ENCODE measurements at places on chromosomes 7 and 10.

DNA sequence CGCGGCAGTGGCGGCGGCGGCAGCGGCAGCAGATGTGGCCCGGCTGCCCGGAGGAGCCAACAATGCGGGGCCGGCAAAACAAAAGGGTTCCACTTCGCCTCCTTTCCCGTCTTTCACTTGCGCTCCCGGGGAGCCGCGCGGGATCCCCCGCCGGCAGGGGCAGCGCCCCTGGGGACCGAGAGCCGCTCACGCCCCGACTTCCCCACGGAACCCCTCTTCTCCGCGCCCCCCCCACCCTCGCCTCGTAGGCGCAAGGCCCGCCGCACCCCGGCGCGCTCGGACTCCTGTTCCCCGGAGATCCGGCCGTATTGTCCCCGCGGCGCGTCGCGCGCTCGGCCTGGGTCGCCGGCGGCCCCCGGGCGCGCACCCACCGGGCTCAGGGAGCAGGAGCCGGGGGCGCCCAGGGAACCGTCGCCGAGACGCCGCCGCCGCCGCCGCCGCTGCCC, 854 bp downstream of the CTBP2 start:
- peak; percentile 27 for DNase-seq

GRCh38 chr7:51455086-51455485, 138.5 kb upstream of the COBL start:
- no peak for DNase-seq

- no peak for DNase-seq
Measured at GRCh38 chr7:78787854-78788253, 665.6 kb downstream of the MAGI2 start.

- DNase-seq: peak; percentile 85
Measured at GRCh38 chr7:6443372-6443941, 4.3 kb downstream of the DAGLB start.

DNA sequence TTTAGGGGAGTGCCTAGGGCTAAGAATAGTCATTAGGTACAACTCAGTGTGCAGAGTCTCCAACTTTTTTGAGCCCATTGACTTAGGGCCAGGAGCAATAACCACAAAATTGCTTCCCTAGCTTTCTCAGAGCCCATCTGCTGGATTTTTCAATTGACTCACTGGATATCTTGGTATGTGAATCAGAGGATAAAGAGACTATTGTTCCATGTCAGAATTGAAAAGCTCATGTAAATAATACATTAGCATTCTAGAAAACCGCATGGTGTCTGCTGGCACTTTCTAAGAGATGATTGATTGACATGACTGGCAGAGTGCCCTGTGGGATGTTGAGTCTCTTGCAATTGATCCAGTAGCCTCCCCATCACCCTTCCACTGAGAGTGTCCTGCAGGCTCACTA, 246.2 kb downstream of the CCDC7 start:
- DNase-seq: peak; percentile 87

- no peak for DNase-seq
Measured at GRCh38 chr7:70554646-70555045, 577.3 kb upstream of the GALNT17 start.

DNA sequence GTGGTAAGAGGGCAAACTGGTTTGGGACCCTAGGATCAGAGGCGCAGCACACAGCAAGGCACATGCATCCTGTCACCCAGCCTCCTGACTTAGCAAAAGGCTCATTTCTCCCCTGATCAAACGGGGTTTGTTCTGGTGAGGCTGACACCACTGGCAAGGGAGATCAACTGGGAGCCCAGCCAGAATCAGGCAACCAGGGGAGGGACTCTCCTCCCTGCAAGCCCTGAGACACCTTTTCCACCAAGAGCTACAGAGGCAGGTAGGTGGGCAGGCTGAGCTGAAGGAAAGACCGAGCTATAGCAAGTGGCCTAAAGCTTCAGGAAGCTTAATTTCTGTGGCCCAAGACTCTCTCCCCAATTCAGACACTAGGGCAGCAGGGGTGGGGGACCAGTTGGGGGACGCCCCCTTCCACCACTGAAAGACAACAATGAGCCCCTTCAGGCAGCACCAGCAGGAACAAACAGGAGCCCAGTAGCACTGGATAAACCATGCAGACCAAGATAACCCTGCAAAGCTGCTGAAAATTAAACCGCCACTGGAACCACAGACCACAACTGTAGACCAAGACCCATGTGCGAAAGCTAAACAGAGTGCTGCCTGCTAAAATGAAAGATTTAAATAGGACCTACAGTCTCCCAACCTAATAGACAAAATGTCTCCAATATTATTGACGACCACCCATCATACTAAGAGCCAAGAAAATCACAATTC, 27.1 kb upstream of the SAR1A start:
- DNase-seq: no peak

DNA sequence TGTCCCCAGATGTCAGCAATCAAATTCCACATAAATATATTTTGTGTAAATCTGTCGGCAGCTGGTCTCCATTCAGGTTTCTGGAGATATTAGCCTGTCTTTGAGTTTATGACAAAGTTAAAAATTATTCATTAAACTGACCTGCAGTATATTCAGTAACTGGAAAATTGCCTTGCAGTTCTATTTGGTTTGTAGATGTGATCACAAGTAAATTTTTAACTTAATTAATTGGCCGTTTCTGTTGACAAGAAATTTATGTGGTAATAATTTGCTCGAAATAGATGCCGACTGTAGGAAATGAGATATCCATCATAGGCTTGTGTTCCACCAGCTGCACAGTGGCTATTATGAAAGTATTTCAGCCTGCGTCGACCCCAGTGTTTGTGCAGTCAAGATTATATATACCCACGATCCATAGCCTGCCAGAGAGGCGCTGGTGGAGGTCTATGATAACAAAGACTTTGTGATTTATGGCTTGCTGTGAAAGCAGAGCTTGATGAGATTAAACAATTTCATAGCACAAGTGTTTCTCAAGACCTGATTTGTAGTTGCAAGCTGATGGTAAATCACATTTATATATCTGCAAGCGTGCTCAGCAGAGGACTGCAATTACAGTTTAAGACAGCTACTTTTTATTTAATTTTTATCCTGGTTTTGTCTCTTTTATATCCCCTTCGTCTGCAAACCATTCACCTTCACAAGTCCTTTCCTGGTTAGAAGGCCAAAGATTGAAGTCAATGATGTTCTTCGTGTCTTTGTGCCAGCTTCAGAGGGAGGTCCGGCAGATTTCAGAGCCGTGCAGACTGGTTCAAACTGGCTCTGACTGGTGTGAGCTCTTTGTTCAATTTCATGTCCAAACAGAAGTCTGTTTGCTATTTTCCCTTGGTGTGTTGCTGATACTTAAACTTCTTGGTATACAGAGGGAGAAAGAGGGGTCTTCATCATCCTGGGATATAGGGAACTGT, 850.9 kb downstream of the LRMDA start:
- DNase-seq: no peak

DNA sequence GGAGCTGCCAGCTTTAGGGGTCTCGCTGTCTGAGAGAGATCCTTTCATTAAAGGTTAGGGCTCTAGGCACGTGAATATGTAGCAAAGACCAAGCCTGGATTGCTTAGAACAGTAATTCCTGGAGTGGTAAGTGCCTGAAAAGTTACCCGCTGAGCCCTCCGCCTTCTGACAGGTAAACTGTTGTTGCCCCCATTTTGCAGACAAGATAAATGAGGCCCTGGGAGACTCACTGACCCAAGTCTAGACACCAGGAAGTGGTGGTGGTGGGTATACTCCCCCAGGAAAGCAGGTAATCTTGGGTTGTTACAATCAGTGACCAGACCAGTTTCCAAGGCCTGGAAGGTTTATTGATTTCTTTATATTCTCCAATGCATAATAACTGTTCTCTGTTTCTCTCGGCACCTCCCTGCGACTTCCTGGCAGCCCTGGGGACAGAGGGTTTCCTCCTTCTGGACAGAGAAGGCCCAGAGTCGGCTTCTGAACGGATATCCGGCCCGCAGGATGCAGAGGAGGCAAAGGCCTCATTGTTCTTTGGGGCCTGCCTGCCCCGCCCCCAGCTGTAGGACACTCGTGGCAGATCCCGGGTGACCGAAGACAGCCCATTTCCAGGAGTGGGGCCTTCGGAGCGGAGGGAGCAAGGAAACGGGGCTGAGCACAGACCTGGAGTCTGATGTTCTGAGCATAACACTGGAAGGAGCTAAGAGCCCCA, 1.3 kb upstream of the GRK5 start:
- DNase-seq: no peak

DNA sequence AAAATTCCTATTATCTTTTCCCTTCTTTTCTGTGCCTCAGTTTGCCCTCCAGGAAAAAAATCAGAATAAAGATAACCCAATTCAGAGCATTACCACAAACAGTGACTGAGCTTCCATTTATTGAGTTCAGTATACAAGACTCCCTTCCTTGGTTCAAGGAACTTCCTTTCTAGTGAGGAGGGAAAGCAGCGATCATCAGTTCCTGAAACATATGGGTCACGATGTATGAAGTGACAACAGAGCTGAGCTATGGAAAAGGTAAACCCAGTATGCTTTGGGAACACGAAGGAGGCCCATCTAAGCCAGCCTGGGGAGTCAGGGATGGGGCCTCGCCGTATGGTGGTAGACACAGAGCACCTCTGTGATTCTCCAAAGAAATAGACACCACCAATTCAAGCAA, 15.8 kb downstream of the C10orf71 start:
- no peak for DNase-seq

DNA sequence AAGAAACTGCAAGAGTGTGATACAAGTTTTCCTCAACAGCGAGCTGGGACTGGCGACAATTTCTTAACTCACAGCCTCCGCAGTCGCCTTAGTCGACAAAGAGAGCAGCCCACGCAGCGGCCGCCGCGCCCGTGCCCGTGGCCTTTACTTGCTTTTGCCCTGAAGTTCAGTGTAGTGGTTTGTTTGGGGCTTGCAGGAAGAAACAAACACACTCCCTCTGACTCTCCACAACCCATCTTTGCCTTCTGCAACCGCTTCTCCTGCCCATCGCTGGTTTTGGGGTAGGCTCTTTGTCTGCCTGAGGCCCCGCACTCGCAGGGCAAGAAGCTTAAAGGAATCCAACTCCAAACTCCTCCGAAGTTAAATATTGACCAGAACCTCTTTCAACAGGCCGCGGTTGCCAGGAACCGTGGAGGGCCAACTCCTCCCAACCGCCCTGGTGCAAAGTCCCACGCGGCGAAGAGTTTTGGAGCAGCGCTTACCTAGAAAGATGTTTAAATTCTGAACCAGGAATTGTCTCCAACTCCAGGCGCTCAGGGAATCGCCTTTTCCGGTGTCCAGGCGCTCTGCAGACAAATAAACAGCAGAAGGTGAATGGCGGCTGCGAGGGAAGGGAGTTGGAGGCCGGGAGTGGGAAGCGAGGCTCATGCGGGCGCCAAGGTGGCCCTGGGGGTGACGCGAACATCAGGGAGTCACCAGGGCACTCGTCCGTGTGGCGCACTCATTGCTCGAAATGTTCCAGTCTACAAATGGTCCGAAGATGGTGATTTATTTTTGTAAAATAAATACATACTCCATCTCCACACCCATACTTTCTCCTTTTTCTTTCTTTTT, 8.3 kb downstream of the HOXA4 start:
- DNase-seq: no peak

- no peak for DNase-seq
Measured at GRCh38 chr7:65475040-65475726, 101.5 kb downstream of the ZNF92 start.

DNA sequence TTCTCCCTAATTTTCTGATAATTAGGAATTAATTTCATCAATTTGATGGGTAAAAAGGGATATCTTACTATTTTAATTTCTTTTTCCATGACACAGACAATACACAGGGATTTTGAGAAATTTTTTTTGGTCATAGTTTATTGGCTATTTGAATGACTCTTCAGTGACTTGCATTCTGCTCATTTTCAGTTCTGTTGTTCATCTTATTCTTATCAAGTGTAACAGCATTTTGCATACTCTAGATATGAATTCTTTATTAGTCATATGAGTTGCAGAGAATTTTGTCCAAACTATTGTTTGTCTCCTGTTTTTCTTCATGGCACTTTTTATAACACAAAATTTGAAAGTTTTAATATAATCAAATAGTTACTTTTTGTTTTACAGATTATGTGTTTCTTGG, 41.7 kb downstream of the MKLN1 start:
- no peak for DNase-seq

DNA sequence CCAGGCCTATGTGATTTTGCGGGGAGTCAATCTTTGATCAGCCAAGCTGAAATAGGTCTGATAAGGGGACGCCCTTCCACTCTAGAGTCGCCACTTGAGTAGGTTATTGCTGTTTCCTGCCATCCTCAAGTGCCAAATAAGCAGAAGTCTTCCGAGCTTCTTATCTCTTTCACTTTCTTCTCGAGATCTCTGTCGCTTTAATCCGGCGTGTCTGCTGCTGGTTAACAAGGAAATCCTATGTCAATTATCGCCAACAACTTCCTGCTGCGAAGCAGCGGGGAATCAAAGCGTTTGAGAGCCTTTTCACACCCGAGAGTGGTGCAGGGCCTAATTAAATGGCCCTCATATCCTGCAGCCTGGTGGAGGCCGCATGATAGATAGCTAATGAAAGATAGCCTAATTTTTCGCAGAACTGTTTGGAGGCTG, 215.9 kb downstream of the RAB11FIP2 start:
- no peak for DNase-seq

GRCh38 chr7:129557686-129558481, 53.6 kb upstream of the NRF1 start:
- no peak for DNase-seq

- peak; percentile 11 for DNase-seq
Measured at GRCh38 chr10:52011118-52011517, 303.0 kb upstream of the DKK1 start.

DNA sequence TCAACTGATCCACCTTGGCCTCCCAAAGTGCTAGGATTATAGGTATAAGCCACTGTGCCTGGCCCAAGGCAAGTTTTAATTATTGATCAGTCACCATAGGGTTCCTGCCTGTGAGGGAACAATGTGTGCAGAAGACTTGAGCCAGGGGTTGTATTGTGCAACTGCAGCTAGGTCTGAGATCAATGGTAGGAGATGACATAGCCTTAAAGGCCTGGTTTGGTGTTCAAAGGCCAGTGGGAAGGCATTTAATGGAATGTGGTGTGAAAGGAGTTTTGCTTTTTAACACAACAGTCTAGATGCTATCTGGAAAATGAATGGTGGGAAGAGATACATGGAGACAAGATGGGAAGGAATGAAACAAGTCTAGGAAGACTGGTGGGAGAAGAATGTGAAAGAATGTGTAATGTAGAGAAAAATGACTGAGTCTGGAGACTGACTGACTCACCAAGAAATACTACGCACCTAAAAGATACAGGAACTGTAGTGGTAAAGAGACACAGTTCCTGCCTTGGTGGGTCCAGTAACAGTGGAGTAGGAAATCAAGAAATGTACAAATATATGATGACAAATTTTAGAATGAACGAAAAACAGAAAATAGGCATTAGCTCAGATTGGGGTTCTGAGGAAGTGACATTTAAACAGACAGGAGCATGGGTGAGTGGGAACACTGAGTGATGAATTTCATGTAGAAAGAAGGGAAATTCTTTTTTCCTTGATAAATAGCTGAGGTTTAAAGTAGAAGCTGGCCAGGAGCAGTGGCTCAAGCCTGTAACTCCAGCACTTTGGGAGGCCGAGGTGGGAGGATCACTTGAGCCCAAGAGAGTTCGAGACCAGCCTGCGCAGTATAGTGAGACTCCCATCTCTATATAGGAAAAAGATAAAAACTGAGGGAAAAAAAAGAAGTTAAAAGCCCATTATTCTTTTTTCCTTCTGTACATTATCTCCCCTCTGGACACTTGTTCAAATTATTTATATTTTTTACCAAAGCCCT, 9.4 kb downstream of the HNRNPF start:
- DNase-seq: no peak
